Naive thymus-derived CD8-positive, alpha-beta T cell (primary cell): ENCODE measurements at places on chromosomes 13 and 19. TPM values are rescaled to one million over a fixed set of nuclear protein-coding genes. Genes with fewer than 3 reads are reported as not detected.

The UGGT2 gene
- not detected for total RNA-seq

The ITPKC gene
- total RNA-seq = 8.1 TPM

The ZNF574 gene
- total RNA-seq = 18.3 TPM

The PSG11 gene
- total RNA-seq = not detected

The PBX4 gene
- total RNA-seq = 46.0 TPM

The RPS16 gene
- 3,730 TPM for total RNA-seq

The POLR1D gene
- total RNA-seq = 160 TPM

The CCNA1 gene
- total RNA-seq = not detected

DNA sequence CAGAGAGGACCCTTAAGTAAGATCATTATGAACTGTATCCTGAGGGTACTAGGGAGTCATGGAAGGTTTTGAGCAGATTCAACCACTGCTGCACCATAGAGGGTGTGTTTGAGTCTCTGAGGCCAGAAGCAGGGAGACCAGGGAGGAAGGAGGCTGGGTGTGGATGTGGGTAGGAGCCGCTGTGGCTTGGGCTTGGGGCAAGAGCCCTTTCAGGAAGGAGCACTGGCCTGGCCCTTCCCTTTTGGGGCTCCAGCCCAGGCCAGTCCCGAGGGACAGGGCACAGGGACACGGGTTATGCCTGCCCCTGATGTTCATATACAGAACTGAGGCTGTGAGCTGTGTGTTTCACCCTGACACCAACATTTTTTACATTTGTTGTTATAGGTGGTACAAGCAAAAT lies 7.2 kb downstream of the CIC start:
- no peak for DNase-seq

DNA sequence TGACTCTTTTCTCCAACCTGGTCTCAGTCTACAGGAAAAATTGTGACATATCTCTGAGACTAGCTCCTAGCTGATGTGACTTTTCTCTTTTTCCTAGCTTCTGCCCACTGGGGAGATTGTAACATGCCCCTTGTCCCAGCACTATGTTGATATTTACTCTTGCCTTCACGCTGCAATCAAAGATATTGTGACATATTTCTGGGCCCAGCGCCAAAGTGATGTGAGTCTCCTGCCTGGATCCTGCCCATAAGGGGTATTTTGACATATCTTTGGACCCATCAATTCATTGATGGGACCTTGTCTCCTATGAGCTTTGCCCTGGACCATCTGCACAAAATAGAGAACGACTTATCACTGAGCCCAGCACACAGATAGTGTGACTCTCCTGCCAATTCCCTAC lies 41.1 kb downstream of the ZNF729 start:
- DNase-seq = no peak

DNA sequence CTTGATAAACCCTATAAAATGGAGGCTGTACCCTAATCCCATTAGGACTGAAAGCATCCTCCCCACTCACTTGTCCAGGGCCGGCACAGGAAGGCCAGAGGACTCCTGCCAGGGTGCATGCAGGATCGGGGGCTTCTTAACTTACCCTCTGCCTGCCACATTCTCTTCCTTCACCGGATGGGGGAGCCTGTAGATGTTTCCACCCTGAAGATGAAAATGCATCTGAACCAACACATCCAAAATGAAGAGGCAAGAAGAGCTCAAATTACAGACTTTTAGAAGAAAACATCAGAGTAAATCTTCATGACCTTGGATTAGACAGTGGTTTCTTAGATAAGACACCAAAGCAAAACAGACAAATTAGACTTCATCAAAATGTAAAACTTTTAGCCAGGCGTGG lies 25.9 kb upstream of the NAPA start:
- DNase-seq = no peak

GRCh38 chr19:32914879-32915660 lies 45.5 kb upstream of the SLC7A9 start:
- no peak for DNase-seq

DNA sequence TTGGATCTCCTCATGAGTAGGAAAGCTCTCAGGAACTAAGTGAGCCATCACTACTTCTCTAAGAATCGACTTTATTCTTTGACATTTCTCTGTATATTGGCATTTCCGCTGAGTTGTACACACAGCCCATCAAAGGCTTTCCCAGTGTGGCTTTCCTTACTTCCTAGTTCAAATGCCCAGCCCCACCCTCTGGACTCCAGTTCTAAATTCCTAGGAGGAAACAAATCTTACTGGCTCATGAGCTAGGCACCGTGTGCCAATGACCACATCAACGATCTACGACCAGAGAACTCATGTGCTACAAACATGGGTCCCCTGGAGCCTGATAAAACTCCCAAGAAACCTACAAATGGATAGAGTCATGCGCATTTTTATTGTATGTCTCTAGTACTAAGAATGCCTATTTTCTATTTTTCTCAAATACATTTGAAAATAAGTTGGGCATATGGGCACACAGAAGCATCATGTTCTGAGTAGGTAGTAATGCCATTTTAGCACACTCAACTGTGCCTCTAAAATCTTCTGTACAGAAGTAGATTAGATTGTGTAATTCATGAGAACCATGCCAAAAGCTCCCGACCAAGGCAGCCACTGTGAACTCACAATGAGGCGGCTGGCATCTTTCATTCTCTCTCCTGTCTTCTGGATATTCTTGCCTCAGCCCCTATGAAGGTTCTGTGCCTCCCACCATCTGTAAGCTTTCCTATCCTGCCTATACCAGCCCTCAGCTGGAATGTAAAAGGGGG lies 10.5 kb upstream of the RAP2A start:
- no peak for DNase-seq

DNA sequence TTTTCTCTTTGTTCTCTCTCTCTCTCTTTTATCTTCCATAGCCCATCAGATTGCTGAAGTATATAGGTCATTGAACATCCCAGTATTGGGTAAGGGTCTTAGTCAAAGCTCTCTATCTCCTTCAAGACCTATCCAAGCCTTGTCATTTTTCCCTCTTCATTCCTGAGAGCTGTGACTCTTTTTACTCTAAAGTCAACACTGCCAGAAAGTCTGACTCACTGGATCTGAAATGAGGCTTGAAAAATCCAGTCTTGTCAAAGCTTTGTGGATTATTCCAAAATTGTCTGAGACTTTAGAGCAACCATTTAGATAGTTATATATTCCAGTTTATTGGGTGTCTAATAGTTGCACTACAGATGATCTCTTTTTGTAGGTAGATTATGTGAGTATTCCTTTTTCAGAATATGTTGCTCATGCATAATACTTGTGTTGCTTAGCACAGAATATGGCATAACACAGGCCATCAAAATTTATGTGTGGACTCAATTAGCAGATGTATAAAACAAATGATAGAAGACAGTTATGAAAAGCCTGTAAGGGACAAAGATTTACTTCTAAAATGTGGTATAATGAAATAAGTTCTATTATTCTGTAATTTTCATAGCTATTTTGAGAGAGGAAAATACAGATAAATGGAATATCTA lies 389.3 kb upstream of the PCDH9 start:
- DNase-seq = no peak

GRCh38 chr19:54609356-54609791 lies 15.9 kb downstream of the LILRA1 start:
- DNase-seq = no peak

DNA sequence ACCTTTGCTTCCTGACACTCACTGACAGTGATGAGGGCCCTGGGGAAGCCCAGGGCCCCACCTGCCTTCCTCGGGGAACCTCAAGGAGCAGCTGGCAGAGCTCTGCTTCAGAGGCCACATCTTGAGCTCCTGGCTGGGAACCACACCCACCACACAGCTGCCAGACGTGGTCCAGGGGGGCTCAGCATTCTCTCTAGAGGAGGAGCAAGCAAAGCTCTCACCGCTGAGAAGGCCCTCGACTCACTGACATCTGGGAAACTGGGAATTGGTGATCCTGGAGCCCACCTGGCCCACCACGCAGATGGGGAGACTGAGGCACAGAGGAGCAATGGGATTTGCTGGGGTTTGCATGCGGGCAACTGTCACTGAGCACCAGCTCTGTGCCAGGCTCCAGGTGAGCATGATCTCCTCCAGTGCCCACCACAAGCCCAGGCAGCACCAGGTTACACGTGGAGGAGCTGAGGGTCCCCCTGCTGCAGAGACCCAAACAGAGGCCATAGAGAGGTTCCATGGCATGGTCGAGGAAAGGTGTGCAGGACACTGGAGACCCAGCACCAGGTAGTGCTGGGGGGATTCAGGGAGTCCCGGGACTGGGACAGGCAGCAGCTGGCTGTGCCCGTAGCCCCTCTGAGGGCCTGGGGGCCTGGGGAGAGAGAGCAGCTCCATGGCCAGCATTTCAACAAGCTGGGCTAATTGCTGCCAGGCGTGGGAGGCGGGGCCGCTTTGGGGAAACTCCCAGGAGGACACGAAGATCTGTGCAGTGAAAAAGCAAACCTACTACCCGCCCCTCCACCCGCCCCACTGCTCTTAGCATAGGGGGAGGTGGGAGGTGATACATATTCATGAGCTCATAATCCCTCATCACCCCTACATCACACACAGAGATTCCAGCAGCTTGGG lies 33.4 kb downstream of the PEPD start:
- no peak for DNase-seq
